ENCODE measurements at places on chromosomes 6 and 20.

GRCh38 chr20:33400812-33401183 is 521 bp downstream of the CDK5RAP1 start:
- DNase-seq, result no peak

GRCh38 chr6:161847628-161848027 is 573.8 kb upstream of the AGPAT4 start:
- no peak for DNase-seq

- DNase-seq, result no peak
Measured at GRCh38 chr6:32854376-32855178, 585 bp downstream of the PSMB9 start.

DNA sequence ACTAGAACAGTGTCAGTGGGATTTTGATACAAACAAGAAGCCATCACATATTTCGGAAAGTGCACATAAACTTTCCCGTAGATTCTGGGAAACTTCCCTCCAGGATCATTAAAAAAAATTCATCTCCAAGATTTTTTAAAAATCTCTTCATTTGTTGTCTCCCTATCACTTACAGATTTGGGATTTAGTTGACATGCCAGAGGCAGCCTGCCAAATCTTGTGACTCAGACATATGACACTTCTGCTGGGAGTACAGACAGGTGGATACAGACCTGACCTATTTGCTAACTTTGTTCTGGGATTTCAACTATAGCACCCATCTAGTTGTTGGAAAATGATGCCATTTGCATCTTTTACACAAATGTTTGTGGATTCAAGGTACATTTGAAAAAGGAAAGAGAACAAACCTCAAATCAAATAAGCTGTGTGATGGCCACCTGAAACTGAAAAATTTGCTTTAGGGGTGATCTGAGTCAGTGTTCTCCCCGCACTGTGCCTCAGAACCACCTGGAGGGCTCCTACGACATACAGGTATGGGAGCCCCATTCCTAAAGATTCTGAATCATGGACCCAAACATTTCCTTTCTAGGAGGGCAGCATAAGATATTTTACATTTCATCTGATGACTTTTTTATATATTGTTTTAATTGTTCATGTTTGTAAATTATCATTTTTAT is 21.9 kb upstream of the CD2AP start:
- DNase-seq, result no peak

DNA sequence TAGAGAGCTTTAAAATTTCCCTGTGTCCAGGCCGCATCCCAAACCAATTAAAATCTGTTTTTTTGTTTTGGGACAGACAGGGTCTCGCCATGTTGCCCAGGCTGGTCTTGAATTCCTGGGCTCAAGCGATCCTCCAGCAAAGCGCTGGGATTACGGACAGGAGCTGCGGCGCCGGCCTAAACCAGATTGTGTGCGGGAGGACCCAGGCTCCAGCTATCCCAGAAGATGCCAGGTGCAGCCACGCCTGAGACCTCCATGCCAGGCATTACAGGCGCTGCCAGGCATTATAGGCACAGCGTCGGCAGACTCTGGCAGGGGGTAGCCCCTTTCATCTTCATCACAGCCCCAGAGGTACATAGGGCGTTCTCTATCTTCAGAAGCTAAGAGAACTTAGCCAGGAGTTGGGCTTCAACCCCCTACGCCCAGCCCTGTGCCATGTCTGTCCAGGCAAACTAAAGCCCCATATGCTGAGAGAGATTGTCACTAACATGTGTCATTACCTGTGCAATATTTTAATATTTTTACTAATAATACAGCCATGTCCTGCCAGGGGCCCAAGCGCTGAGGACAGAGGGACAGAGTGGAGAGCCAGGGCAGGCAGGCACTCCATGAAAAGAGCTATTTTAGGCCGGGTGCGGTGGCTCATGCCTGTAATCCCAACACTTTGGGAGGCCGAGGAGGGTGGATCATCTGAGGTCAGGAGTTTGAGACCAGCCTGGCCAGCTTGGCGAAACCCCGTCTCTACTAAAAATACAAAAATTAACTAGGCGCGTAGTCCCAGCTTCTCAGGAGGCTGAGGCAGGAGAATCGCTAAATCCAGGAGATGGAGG is 9.8 kb upstream of the GRM4 start:
- DNase-seq, result peak; percentile 82

DNA sequence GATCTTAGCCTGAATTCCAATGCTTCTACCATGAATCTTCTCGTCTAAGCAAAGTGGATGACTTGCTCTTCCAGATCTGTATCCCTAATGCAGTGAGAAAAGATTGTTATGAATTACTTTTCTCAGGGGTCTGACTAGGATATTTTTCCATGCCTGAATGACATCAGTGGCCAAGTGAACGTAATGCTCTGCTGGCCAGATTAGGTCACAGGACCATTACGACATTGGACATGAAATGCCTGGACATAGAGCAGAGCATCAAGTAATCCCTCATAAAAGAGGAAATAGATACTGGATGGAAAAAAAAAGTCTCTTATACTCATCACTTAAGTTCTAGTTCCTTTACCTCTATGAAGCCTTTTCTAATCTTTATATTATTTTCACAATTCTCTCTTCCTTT is 12.1 kb upstream of the THEMIS start:
- no peak for DNase-seq

DNA sequence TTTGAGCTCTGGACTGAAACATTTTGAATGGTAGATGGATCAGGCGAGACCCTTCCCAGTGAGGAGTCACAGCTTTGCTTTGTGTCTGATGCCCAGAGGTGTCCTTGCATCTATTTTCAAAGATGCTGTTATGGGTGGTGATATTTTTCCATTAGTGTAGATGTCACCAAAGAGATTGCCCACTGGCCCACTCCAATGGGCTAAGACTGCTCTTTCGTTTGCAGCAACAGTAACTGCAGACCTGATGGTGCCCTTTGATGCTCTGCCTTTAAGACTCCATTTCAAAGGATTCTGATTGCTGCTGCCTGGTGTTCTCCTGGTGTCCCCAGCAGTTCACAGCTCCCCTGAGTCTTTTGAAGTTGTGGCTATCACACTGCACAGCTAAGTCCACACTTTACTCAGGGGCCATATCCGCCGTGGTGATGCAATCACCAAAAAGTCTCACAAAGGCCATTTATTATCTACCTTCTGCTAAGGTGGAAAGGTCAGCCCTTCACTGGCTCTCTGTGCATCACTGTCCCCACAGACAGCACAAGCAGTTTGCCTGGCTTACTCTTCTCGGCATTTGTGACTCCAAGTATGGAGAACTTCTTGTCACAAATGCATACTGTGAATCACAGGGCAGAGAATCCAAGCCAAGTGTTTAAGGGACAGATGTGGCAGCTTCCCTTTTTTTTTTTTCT is 56.4 kb downstream of the NOX3 start:
- DNase-seq, result no peak

Data from lower leg skin (tissue), 4 donors.